ENCODE measurements at places on chromosomes 5 and 9.

GRCh38 chr9:98107926-98108325 is 11.1 kb downstream of the TRIM14 start:
- DNase-seq = no peak

- DNase-seq = no peak
Measured at GRCh38 chr5:89065919-89066318, 182.9 kb upstream of the MEF2C start.

GRCh38 chr9:118711843-118712242 is 657.4 kb downstream of the BRINP1 start:
- DNase-seq = no peak

DNA sequence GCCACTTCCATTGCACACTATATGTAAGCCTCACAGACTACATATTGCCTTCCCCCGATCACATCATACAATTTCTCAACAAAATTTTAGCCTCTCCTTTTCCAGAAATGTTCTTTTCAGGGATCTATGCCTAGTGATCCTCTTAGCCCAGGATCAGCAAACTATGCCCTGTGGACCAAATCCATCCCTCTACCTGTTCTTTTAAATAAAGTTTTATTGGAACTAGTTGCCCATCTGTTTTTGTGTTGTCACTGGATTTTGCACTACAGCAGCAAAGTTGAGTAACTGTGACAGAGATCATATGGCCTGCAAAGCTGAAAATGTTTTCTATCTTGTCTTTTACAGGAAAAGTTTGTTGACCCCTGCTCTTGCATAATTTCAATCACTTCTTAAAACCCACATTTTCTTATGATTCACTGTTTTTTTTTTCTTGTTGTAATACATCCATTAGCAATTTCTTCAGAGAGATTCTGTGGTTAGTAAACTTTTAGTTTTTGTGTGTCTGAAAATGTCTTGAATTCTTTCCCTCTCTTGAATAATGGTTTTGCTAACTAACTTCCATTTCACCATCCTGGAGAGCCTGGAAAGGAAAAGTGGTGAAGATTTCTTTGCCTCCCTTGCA is 7.1 kb downstream of the TXNDC8 start:
- DNase-seq = no peak

DNA sequence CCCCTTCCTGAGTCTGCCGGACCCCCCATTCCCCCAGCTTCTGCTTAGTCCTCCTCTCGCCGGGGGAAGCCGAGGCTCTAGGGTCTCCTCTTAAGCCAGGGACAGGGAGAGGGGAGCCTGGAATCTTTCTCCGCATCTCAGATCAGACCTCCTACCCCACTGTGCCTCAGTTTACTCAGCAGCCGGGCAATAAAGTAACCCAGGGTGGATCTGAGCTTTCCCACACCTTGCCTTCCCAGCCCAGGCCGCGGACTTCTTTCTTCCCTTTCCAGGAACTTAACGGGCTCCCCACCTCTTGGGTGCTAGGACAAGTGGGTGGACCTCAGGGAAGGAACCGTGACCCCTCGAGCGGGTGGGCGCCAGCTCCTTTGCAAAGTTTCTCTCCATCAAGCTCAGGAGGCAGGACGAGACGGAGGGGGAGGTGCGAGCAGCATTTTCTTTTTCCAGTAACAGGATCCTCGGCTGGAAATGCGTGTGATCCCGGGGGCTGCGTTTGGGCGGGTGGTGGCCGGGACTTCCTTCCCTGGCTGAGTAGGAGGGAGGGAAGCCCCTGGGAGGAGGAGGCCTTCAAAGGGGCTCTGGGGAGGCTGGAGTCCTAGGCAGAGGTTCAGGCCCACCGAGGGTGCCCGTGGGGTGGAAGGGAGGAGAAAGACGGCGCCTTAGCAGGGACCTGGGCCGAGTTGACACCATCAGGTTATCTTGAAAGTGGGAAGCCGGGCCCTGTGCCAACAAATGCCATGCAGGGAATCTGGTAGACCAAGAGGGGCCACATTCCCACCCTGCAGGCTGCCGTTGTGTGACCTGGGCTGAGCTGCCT is 795 bp downstream of the DAB2IP start:
- no peak for DNase-seq

DNA sequence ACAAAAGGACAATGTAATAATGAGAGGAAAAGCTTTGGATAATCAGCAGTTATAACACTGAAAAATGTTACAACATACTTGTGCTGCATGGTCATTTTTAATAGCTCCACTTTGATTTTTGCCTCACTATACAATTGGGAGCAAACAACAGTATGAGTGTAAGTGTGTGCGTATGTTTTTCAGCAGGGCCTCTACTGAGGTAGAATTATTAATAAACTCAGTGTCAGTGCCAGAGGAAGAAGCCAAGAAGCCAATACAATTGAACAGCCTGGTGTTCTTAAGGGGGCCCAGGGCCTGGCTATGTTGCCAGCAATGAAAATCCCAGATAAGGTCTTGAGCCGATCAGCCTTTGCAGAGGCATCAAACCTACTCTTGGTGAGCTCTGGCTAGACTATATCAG is 16.1 kb upstream of the RLN1 start:
- no peak for DNase-seq
